ENCODE measurements at places on chromosomes 3 and 15. TPM values are rescaled to one million over a fixed set of nuclear protein-coding genes. Genes with fewer than 3 reads are reported as not detected.

The MINDY2 gene
- total RNA-seq = 46.2 TPM

The ECE2 gene
- not detected for total RNA-seq

The EPHB1 gene
- total RNA-seq = 0.73 TPM

The RETNLB gene
- not detected for total RNA-seq

The CTDSPL2 gene
- total RNA-seq = 38.0 TPM

The HDC gene
- total RNA-seq = not detected

The AGBL1 gene
- not detected for total RNA-seq

The STRA6 gene
- 5.9 TPM for total RNA-seq

The SLITRK3 gene
- total RNA-seq = not detected

Measured in Calu3 (cell line).